Adipocyte (in vitro differentiated cells): ENCODE measurements at places on chromosomes 12 and 14.
A peak's percentile ranks its signal among the peaks of the same experiment; 100 is the strongest.

- DNase-seq: no peak
These were observed 73.9 kb downstream of the RPS6KA5 start for GRCh38 chr14:90986510-90986909.

- DNase-seq: no peak
These were observed 95.6 kb upstream of the SLC38A2 start for GRCh38 chr12:46468160-46468559.

- peak; percentile 92 for DNase-seq
These were observed 124.2 kb downstream of the HMGA2 start for GRCh38 chr12:65948320-65949008.

DNA sequence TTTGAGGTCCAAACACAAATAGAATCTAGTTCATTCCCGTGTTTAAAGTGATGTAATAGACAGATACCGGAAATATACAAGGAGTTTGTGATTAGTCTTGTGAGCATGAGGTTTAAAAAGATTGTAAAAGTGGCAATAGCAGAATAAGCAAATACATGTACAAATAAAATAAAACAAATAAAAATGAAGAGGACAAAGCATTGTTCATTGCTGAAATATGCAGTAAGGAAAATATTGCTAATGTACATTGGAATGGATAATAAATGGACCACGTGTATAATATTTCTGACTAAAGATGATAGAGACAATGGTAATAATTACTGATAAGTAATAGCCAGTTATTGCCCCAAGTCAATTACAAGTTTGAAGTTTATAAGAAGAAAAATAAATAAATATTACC, 75.6 kb upstream of the RTL1 start:
- DNase-seq: no peak
